ENCODE measurements at places on chromosomes 11 and 22.
A peak's percentile ranks its signal among the peaks of the same experiment; 100 is the strongest.

DNA sequence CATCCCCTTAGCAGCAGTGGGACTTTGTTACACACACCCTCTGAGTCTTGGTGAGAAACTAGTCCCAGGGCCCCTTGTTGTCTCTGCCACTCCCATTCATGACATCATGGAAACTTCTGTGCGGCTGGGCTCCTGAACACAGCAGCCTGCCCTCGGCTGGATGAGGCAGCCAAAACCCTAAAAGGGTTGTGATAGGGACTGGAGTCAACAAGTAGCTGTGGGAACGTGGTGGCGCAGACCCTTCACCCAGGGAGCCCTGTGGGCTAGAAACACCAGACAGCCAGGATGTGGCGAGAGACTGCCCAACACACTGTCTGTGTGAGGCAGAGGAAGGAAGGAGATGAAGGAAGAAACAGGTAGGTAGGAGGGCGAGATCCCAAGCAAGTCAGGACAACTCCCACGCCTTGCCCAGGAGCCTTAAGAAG, 3.9 kb downstream of the CD3D start:
- DNase-seq = no peak

GRCh38 chr11:130031945-130032344, 29.3 kb upstream of the PRDM10 start:
- no peak for DNase-seq

DNA sequence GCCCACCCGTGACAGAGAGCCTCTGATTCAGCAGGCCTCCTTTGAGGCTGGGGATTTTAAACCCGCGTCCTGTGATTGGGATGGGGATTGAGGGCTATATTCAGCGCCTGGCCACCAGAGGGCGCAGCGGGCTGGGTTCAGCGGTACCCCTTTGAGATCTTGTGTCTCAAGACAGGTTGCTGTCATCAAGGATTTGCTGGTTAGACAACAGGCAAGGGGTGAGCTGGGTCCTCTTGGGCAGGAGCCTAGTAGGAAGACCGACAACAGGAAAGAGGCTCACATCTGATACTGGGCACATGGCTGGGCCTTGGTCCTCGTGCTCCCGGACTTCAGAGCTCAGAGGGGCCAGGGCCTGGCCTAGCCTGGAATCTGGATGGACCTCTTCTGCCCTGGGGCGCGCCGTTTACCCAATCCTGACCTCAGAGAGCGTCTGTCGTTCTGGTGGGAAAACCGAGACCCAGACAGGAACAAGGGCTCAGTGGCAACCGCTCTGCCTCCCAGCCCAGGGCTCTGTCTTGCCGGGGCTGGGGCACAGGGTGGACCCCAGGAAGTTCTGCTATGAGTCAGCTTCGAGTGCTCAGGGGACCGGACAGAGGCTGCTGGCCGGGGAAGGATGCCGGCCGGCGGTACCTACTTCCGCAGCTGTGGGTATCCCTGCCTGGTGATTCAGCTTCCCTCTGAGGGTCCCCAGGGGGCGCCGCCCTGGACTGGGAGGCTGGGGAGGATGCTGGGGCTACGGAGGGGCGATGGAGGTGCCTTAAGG, 929 bp upstream of the SLC35E4 start:
- DNase-seq = peak; percentile 82

- no peak for DNase-seq
Observed at GRCh38 chr11:95016139-95016538, 8.9 kb upstream of the KDM4E start.

DNA sequence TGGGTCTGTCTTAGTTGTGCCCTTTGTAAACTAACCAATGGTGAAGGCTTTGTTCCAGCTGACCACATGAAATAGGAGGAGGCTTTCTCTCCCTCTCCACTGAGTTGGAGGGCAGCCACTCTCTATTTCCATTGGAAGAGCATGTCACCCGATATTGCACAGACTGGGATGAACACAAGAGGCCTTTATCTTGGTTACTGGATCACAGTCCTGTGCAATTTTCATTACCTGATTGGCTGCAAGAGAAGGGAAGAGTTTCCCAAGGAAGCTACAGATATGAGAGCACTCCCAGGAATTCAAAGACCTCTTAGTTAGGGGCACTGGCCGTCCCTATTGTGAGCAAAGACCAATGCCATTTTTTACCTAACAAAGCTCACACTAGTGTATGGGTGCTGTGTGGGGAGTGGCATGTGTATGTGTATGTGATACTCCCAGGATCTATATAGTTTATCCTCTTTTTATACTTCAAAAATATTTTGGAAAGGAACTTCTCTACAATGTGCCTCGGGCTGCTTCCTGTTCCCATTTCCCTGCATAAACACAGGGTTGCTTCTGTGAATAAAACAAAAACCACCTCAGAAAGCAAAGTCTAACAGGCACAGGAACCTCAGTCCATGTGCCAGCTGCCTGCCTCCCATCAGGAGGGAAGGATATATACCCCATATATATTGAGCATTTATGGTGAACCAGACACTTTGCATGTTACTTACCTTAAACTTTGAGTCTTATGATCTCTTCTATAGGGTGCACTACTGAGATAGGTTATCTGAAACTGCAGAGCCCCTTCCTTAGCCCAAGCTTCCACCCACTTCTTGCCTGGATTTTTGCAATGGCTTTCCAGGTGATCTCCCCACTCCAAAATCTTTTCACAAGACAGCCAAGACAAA, 126.5 kb downstream of the RASSF10 start:
- DNase-seq = no peak

DNA sequence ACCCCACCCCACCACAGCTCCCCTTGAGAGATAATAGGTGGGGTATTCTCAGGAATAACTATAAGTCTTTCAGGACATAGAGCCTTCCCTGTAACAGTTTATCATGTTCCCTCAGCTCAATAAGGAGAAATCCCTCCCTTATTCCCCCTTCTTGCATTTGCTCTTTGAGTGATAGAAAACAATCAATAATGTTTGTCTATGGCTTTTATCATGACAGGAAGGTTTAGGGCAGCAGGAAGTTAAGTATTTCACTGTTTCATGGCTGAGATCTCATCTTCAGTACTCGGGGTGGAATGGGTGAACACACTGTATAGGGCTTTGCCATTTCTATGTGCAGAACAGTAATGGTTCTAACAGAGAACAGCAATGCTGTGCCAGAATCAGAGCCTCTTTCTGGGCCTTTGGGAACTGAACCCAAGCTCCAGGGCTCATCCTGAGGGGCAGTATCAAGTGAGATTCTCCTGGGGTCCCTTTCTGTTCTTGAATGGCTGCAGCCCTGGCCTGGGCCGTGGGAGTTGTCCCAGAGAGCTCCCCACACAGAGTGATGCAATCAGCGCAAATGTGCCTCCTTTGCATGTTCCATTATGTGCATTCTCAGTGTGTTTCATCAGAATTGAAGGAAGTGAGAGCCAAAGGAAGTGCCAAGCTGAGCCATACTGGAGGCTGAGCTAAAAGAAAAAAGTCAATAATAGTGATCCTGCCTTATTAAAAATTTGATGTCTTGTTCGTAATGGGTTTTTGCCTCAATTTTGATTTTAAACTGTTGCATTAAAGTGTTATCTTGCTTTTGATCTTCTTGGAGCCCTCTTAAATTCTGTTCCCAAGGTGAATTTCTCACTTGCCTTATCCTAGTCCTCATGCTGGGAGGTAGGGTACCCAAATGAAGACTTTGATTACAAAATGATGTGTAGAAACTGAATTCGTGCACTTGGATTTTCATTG, 2.9 kb upstream of the CYP2R1 start:
- peak; percentile 49 for DNase-seq

GRCh38 chr11:65547446-65548125, 10.6 kb downstream of the LTBP3 start:
- DNase-seq = no peak

GRCh38 chr11:134664447-134665187, 252.6 kb upstream of the B3GAT1 start:
- no peak for DNase-seq

- DNase-seq = no peak
Observed at GRCh38 chr11:73274722-73275380, 2.7 kb downstream of the P2RY6 start.

DNA sequence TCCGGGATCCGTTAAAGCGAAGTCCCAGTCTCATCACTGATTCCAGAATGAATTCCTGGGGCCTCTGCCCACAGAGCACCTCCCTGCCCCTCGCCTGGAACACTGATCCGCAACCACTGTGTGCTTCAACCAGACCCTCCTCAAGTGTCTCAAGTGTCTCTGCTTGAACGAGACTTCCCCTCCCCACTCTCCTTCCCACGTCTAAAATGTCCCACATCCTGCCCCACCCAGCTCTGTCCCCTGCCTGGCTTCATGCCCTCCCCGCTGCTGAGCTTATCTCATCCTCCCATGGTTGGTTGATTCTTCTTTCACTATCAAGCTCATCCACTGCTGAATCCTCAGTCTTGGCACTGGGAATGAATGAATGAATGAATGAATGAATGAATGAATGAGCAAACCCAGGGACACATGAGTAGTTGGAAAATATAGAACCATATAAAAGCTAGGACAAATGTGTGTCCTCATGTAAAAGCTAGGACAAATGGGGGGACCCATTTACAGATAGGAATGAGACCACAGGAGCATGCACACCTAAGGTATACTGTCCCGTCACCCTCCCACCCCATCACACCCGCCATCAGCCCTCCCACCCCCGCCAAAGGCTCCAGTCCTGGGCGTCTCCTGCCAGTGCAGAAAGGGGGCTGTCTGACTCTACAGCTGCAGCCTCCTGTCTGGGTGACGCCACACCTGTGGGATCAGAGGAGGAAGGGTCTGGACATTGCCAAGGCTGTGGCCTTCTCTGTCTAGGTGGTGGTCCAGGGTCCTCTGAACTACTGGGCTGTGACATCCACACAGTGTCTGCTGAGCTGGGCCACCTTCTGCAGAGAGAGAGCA, 71.4 kb upstream of the LINC01488 start:
- no peak for DNase-seq

DNA sequence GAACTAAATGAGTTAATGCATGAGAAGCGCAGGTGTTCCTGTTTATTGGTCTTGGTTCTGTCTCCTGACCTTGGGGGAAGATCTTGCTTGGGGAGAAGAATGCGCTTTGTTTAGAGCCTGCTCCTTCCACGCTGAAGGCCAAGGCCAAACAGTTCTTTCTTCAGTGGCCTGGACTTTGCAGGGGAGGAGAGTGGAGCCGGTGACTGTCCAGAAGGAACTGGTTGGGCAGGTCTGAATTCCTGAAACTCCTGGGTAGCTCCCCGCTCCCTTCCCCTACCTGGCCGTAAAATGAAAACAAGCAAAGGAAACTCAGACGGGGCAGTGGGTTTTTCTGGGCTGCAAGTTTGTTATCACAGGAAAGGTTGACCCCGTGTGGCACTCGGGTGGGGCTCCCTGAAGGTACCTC, 3.6 kb downstream of the ARHGAP8 start:
- DNase-seq = no peak

Measured in omental fat pad (tissue), 4 donors.